Fibroblast of mammary gland (primary cell): ENCODE measurements at places on chromosomes 11 and 22.

DNA sequence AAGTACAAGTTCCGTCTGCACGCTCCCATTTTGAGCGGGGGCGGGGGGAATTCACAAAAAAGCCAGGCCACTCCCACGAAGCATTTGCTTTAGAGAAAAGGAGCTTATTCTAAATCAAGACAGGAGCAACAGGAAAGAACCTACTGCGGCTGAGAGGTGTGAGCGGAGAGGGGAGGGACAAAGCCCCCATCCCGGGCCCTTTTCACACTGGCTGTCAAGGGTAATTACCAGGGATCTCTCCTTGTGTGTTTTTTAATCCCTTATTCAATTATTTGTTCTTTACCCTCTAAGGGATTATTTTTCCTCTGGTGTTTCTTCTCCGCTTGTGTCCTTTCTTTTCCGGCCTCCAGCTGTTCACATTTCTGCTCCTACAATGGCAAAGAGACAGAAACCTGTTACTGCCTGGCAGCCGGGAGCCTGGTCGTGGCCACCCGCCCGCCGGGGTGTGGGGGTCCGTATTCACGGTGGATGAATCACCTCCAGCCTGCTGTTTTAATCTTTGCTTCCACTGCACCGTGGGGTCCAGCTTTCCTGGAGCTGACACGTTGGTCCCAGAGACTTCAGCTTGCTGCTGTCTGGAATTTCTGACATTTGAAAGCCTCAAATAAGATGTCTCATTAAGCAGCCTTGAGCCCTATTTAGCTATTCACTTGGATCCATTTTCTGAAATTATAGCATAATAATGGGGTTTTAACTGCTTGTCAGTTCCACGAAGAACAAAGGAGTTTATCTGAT, 61.4 kb upstream of the FADD start:
- DNase-seq, result no peak

- peak; percentile 48 for DNase-seq
Observed at GRCh38 chr11:44621140-44621681, 55.7 kb downstream of the CD82 start.

- no peak for DNase-seq
Observed at GRCh38 chr22:41561788-41562187, 978 bp downstream of the CSDC2 start.

GRCh38 chr11:90252053-90252452, 29.2 kb upstream of the CHORDC1 start:
- no peak for DNase-seq

- DNase-seq, result no peak
Observed at GRCh38 chr11:9717040-9717357, 53.1 kb downstream of the SWAP70 start.

GRCh38 chr22:48871176-48871840, 956.4 kb downstream of the BRD1 start:
- DNase-seq, result no peak

DNA sequence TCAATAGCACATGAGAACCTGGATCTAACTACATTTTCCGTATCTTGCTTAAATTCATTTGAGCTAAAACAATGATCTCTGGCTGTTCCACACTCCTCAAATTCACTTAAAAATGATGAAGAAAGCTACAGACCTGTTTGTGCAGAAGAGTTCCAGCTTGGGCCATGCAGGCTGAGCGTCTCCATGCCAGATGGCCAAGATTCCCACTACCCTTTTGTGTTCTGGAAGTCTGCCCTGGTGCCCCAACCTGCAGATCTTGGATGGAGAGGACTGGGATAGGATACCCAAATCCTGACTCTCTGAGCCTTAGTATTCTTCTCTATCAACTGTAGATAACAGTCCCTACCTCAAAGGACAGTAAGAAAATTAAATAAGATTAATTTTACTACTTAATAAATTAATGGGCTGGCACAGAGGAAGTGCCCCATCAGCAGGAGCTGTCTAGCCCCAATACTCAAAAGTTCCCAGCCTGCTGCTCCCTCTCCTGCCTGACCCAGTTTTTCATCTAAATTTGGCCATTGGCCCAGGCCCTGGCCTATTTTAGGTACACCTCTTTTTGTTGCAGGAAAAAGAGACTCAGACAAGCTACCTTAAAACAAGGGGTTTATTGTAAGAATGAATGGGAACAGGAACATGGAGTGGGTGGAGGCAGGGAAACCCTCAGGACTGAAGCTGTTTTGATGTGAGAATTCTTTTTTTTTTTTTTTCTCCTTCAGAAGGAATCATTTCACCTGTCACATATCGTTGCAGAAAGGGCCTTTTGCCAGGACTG, 81.4 kb upstream of the GRK3 start:
- DNase-seq, result no peak

DNA sequence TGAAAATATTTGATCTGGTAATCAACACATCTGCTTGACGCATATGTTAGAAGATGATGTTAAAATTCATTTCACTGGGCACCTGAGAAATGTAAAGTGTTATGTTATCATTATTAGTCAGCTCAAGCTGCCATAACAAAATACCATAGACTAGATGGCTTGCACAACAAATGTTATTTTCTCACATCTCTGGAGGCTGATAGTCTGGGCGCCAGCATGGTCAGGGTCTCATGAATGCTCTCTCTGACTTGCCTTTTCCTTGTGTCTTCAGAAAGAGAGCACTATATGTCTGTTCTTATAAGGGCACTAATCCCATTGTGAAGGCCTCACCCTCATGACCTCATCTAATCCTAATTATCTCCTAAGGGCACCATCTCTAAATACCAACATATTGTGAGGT, 435.3 kb downstream of the NELL1 start:
- no peak for DNase-seq
